ENCODE measurements at places on chromosomes 7 and 10.

GRCh38 chr7:69042138-69042537, 556.1 kb upstream of the AUTS2 start:
- DNase-seq, result no peak

- DNase-seq, result no peak
Measured at GRCh38 chr7:98686466-98687080, 69.5 kb downstream of the NPTX2 start.

DNA sequence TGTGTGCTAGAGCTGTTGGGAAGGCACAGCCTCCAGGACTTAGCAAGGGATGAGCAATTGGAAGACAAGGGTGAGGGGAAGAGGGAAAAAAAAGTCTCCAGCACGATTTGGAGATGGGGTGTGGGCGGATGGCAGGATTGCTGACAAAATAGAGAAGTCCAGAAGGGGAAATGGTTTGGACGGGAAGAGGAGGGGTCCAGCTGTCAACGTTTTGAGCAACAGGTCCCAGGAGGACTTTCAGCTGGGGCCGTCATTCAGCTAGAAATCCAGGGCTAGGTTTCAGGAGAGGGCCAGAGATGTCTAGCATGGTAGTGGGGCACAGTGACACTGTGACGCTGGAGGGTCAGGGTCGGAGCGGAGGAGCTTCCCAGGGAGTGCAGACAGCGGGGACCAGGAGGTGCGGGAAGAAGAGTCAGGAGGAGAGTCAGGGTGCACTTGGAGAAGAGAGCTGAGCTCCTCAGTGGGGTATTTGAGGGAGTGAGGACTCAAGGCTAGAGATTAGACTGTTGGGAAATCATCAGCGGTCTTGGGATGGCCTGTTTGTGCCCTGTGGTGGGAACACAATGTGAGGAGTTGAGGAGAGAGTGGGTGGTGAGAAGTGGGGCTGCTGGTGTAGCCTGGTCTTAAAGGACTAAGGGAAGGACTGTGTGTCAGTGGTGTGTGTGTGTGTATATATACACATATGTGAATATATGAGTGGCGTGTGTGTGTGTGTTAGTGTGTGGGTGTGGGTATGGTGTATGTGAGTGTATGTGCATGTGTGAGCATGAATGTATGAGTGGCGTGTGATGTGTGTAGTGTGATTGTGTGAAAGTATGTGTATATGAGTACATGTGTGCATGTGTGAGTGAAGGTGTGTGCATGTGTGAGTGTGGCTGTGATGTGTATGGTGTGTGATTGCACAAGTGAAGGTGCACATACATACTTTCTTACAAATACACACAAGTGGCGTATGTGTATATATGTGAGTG, 3.8 kb downstream of the ZYX start:
- no peak for DNase-seq

- no peak for DNase-seq
Measured at GRCh38 chr10:111081595-111081994, 4.8 kb downstream of the ADRA2A start.

GRCh38 chr10:121418126-121418777, 180.0 kb downstream of the FGFR2 start:
- DNase-seq, result no peak

- DNase-seq, result no peak
Measured at GRCh38 chr10:7315906-7316305, 94.9 kb downstream of the SFMBT2 start.

GRCh38 chr7:2000746-2001321, 231.9 kb downstream of the MAD1L1 start:
- DNase-seq, result no peak

DNA sequence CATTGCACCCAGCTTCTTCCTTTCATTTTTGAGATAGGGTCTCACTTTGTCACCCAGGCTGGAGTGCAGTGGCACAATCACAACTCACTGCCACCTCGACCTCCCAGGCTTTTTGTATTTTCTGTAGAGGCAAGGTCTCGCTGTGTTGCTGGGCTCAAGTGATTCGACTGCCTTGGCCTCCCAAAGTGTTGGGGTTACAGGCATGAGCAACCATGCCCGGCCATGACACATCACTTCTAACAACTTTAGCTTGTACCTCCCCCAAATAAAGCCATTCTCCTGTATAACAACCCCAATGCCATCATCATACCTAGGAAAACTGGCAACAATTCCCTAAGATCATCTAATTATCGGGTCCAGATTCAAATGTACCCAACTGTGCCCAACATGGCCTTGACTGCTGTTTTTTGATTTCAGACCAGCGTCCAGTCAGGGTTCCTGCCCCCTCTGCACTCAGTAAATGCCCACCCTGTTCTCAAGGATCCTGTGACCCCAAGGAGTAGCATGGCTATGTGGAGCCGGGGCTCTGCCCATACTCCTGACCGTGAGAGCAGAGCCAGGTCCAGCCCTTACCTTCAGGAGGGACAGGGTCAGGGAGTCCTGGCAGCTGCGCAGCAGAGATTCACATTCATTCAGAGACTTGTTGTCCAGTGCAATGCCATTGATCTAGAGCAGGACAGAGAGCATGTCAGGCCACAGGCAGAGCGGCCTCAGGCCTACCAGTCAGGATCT, 102.6 kb downstream of the DLG5 start:
- no peak for DNase-seq

DNA sequence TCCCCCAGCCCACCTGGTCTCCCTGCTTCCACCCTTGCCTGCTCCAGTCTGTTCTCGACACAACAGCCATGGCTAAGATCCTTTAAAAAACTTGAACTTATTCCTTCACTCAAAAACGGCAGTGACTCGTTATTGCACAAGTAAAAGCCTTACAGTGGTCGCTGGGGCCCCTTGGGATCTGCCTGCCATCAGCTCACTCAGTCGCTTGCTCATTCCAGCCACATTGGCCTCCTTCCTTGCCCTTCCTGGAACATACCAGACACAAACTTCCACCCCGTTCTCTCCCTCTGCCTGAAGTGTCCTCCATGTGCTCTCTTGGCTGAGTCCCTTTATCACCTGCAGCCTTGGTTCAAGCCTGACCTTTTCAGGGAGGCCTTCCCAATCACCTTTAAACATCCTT, 4.7 kb downstream of the CCNY start:
- DNase-seq, result no peak

DNA sequence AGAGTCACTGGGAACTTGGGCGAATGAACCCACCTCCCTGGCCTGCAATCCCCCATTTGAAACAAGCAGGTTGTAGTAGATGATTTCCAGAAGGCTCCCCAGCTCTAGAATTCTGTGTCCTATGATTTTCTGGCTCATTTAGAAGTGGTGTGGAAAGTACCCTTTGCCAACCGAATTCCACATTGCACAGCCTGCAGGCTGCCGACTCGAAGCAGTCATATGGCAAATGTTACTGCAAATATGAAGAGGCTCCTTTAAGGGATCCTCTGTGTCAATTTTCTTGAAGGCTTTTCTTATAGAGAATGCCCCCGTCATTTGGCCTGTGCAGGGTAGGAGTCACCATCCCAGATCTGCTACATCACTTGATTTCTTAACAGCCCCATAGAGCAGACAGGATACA, 5.6 kb downstream of the PODXL start:
- DNase-seq, result no peak

DNA sequence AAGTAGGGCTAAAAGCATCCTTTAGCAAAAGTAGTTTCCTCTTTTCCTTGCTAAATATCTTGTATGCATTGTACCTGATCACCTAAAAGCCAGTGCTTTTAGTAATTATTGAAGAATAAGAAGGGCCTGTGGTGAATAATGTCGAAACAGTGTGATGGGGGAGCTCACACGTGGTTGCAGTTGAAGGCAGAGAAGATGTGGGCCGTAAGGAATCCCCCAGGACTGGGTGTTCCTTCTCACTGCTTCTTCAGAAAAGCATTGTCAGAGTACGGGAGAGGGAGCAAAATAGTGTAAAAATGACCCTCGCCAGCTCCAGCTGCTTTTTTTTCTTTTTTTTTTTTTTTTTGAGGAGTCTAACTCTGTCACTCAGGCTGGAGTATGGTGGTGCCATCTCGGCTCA, 201.1 kb downstream of the NSUN6 start:
- no peak for DNase-seq

GRCh38 chr10:128624656-128625530, 498.7 kb upstream of the MKI67 start:
- peak; percentile 55 for DNase-seq

- no peak for DNase-seq
Measured at GRCh38 chr10:117560942-117561341, 18.4 kb downstream of the EMX2 start.

DNA sequence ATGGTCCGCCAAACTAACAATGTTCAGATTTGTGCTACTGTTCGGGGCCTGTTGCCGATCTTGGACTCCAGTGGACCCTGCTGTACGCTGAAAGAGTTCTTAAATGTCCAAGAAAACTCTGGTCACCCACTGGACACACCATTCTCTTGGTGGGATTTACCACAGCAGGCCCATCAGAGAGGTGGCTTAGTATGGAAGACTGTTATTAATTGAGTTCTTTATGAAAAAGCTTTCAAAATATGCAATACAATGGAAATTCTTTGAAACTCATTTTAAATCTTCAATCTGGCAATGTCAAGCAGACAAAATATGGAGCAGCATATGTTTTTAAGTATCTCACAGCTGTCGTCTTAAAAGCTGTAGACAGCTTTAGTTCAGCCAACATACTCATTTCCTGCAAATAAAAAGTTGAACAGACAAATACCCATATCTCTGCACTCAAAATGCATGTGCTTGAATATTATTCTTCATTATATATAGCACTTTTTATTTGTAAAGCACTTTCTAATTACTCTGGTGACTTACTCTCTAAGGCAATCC, 37.4 kb upstream of the GRM8 start:
- DNase-seq, result no peak

DNA sequence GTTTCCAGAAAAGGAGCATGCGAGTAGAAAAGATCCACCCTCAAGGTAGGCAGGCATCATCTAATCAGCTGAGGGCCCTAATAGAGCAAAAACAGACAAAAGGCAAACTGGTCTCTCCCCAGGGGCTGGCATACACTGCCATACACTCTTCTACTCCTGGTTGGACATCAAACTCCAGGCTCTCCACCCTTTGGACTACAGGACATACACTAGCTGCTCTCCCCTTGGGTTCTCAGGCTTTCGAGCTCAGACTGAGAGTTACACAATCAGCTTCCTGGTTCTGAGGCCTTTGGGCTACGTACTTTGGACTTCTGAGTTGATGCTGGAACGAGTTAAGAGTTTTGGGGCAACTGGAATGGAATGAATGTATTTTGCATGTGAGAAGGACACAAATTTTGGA, 50.9 kb upstream of the TM9SF3 start:
- DNase-seq, result no peak

- no peak for DNase-seq
Measured at GRCh38 chr7:1060315-1061072, 16.1 kb downstream of the GPR146 start.

GRCh38 chr10:13272164-13272571, 27.7 kb downstream of the PHYH start:
- DNase-seq, result peak; percentile 84

GRCh38 chr10:31604646-31605170, 285.7 kb downstream of the ZEB1 start:
- no peak for DNase-seq

- no peak for DNase-seq
Measured at GRCh38 chr10:25867321-25867720, 66.7 kb upstream of the MYO3A start.

- DNase-seq, result peak; percentile 18
Measured at GRCh38 chr7:716222-716621, 10.3 kb upstream of the DNAAF5 start.

GRCh38 chr10:88216976-88217375, 353.6 kb downstream of the PTEN start:
- DNase-seq, result no peak

GRCh38 chr10:100923580-100923979, 10.8 kb downstream of the SLF2 start:
- DNase-seq, result no peak

DNA sequence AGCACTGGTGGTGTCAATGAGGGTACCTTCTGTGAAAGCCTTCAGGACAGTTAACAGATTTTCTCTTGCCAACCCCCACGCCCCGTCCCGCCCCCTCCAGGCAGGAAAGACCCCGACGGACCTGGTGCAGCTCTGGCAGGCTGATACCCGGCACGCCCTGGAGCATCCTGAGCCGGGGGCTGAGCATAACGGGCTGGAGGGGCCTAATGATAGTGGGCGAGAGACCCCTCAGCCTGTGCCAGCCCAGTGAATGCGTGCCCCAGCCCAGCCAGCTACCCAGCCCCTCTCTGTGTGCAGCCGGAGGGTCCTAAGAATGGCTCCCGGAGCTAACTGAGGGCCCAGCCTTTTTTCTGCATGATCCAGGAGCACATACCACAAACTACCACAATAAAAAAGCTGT, 713 bp upstream of the HOGA1 start:
- DNase-seq, result no peak

- no peak for DNase-seq
Measured at GRCh38 chr7:30352169-30352568, 67.8 kb downstream of the ZNRF2 start.

DNA sequence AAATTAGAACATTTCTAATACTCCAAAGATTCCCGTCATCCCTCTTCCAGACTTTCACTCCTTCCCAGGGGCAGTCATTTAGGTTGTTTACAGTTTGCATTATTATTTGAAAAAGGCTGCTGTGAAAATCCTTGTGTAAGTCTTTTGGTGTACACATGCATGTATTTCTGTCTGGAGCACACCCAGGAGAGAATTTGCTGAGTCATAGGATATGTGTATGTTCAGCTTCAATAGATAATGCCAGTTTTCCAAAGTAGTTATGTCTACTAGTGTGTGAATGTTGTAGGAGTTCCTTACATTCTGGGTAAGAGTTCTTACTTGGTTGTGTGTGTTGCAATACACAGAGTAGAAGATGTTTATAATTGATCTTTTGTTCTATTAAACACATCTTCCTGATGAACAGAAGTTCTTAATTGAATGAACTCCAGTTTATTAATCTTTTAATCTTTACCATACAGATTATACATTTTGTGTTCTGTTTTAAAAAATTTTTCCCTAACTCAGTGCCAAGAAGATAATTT, 25.3 kb downstream of the CROT start:
- DNase-seq, result no peak

GRCh38 chr10:12448729-12449391, 99.5 kb downstream of the CAMK1D start:
- no peak for DNase-seq

- DNase-seq, result no peak
Measured at GRCh38 chr7:155231941-155232340, 65.7 kb upstream of the INSIG1 start.

DNA sequence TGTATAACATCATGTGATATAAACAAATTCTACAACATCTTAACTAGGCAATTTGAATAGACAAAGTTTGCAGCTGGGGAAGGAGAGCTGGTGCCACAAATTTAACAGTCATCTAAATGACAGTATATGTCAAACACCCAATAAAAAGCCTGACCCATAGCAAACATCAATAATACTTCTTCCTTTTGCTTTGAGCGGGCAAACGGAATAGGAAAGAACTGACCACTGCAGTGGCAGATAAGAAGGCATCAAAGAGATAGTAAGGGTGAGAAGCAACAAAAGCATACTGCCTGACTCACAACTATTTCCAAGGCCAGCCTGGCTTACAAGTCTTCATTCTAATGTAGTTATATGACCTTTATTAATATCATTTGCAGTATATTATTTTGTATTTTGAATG, 99.9 kb downstream of the LRRN3 start:
- DNase-seq, result no peak

GRCh38 chr10:70551971-70552422, 50.5 kb downstream of the PRF1 start:
- DNase-seq, result no peak

- no peak for DNase-seq
Measured at GRCh38 chr7:33885290-33886148, 19.8 kb upstream of the BMPER start.
